Hindlimb muscle (tissue), 1 donor: ENCODE measurements at places on chromosomes 1 and 21.
A peak's percentile ranks its signal among the peaks of the same experiment; 100 is the strongest.

GRCh38 chr1:16111771-16112595, 38.5 kb upstream of the FAM131C start:
- peak; percentile 72 for DNase-seq

- DNase-seq = no peak
Measured at GRCh38 chr1:97145321-97145956, 423.9 kb downstream of the PTBP2 start.

- peak; percentile 72 for DNase-seq
Measured at GRCh38 chr1:30707412-30708360, 15.7 kb downstream of the MATN1 start.

DNA sequence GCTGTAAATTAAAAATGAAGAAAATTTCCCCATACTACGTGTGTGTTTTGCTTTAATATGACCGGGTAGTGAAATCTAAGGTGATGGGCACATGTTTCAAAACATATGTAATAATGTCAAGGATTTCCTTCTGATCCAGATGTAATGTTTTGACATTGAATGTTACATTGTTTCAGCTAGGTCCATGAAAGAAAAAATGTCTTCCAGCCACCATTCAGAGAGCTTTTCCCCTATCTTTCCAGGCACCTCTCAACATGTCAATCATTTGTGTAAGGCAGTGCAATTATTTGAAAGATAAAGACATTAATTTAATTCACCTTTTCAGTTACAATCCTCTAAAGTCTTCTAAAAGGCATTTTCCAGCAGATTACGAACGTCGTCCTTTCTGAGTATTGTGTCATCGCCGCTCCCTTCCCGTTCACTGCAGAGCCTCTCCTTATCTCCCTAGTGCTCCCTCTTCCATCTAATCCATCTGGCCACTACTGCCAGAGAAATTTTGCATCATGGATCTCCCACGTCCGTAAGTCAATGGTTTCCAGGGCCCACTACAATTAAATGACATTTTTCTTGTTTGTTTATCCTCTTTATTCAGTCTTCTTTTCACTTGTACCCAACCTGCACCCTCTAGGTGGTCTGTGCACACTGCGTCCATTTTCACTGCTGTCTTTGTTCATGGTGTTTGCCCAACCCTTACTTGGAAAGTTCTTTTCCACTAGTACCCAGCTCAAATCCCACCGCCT, 1.3 kb upstream of the VAMP3 start:
- no peak for DNase-seq

DNA sequence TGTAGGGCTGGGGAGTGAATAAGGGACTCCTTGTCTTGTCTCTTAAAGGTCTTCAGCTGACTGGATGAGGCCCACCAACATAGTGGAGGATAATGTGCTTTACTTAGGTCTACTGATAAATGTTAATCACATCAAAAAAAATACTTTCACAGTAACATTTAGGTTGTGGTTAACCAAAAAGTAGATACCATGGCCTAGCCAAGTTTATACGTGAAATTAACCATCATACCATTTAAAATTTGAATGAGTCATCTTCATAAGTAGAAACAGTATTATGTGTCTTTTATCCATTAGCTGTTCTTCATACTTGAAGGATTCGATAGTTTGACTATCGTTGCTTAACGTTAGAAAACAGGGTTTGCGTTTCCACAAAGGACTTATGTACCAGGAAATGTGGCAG, 80.9 kb downstream of the MTR start:
- DNase-seq = no peak

DNA sequence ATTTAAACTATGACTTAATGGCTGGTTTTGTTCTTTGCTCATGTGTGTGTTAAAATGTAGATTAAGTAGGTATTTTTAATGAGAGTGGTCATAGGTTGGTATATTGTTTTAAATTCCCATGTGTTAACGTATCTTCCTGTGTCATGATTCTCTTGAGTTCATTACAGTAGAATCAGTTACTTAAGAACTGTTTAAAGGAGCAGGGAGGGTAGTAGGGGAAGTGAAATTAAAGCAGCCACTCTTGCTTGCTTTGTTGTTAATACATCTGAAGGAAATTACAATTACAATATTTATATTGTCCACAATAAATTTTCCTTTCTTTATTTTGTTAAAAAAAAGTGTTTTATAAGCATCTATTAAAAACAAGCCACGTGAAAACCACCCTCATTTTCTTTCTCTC, 119.2 kb upstream of the KIAA1614 start:
- DNase-seq = no peak

DNA sequence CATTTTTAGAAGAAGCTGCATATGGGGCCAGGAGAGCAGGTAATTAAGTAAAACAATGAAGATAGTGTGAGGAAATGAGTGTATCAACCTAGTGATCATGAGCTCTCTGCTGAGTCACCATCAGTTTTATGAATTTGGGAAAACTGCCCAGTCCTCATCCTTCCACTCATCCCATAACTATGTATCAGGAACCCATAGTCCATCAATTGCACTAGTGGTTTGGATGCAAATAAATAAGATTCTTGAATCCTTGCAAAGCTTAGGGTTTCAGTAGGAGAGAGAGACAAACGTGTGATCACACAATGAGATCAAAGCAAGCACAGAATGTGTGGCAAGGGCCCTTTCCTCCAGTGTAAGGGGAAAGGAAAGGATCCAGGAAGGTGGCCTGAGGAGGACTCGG, 145.6 kb downstream of the ZZZ3 start:
- no peak for DNase-seq

GRCh38 chr1:110811529-110811928, 61.4 kb upstream of the CD53 start:
- DNase-seq = no peak

GRCh38 chr1:2953688-2954285, 67.5 kb upstream of the ACTRT2 start:
- no peak for DNase-seq

GRCh38 chr1:217067642-217068041, 344.4 kb upstream of the ESRRG start:
- DNase-seq = no peak

- no peak for DNase-seq
Measured at GRCh38 chr21:19713313-19713712, 1284.9 kb upstream of the NCAM2 start.

DNA sequence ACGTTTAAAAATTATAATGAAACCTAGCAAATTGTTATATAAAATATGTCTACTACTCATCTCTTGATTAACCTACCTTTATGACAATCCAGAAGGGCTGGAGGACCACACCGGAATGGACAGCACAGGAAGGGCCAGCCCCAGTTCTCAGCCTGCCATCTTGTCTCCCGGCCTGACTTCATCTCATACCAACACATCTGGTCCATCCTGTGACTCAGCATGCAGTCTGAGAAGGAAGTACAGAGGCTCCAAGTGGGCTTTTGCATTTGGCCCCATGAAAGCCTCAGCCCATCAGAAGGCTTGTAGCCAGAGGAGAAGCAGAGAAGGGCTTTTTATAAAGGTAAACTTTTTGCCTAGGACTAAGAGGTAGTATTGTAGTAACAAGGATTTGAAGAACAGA, 436.6 kb downstream of the MRPL39 start:
- no peak for DNase-seq

DNA sequence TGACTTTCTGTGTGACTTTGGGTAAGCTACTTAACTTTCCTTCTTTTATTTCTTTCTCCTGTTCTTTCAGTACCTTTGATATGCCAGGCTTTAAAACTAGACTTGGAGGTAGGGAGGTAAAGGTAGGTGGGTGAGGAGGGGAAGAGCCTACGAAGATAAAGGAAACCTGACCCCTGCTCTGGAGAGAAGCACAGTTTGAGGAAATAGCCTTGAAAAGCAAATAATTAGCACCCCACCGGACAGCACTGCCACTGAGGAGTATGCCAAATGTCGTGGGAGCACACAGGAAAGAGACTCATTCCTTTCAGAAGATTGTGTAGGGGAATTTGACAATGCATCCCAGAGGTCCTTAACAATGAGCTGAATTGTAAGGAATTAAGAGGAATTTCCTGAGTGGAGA, 65.2 kb upstream of the SPAG17 start:
- no peak for DNase-seq

- DNase-seq = no peak
Measured at GRCh38 chr1:51342591-51343206, 12.3 kb upstream of the TTC39A start.

GRCh38 chr1:224252479-224252878, 69.4 kb downstream of the DEGS1 start:
- no peak for DNase-seq

DNA sequence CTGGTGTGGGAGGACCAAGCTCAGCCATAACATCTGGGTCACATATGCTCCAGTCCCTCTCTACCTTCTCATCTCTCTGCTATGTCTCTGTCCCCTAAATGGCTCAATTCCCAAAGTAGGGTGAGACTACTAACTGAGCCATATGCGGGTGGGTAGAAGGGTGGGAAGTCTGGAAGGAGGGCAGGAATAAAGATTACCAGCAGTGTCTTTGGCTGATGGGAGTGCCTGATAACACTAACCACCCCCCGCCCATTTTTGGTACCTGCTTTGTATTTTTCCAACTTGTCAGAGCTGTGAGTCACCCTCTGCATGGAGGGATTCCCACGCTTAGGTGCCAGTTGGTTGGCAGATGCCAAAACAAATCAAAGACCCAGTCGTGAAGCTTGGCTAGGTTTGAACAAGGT, 14.9 kb upstream of the SSBP3 start:
- no peak for DNase-seq

- no peak for DNase-seq
Measured at GRCh38 chr21:22885079-22885478, 1886.9 kb downstream of the NCAM2 start.

DNA sequence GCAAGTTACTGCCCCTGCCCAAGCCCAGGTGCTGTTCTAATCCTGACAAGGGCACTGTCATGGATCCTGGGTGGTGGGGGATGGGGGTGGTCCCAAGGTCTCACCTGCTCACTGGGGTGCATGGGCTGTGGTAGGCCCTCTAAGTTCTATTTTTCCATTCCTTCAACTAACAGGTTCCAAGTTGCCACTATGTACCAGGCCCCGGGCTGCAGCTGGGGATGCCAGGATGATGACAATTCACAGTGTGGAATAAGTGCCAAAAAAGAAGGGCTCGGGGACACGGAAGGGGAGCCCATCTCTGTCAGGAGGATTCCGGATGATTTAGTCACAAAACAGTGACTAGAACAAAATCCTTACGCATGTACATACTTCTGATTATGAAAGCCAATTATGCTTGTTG, 76.0 kb downstream of the STUM start:
- DNase-seq = no peak

- DNase-seq = no peak
Measured at GRCh38 chr21:33228455-33228854, 1.3 kb upstream of the IFNAR2 start.

DNA sequence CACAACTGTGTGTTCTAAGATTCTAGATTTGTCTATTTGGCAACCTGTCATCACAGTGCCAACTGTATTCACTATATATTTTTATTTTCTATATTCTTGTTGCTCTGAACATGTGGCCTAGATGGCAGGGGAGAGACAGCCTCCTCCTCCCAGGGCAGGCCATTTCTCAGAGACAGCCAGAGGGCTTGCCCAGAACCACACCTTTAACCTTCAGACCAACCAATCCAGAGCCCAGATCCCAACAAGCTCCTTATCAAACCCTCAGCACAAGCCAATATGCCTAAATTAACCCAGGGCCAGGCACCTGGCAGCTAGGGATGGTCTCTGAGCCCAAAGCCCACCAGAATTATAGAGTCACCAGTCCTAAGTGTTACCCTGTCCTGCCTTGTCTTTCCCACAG, 19.3 kb downstream of the TRIM11 start:
- no peak for DNase-seq

GRCh38 chr1:73901738-73902137, 296.2 kb downstream of the LRRIQ3 start:
- no peak for DNase-seq

DNA sequence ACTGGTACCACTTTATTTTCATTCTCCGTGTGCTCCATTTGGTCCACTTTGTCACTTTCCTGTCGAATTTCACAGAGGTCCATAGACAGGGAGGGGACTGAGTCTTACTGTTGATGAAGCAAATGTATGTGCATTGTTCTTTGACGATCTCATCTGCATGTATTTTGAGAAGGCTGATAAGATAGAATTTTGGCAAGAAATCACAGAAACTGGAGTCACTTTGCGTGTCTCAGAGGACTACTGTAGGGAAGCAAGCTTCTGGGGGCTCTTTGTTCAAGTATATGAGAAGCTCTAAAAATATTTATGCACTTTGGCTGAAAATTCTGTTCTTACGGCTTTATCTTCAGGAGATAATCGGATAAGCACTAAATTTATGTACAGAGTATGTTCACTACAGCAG, 78.1 kb downstream of the PCBP3 start:
- DNase-seq = no peak

DNA sequence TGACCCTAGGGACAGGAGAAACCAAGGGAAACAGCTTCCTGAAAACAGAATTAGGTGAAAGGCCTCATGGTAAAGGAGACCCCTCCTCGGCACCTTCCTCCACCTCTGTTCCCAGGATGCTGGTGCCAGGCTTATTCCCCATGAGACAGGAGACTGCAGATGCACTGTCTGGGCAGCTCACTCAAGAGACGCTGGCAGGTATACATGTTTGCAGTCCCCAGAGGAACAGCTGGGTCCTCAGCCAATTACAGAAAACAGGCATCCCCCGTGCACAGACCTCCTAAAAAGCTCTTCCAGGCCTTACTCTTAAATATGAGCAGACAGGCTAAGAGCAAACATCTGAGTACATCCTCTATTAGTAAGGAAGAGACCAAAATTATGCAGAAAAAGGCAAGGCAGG, 6.5 kb downstream of the CCSAP start:
- DNase-seq = no peak

DNA sequence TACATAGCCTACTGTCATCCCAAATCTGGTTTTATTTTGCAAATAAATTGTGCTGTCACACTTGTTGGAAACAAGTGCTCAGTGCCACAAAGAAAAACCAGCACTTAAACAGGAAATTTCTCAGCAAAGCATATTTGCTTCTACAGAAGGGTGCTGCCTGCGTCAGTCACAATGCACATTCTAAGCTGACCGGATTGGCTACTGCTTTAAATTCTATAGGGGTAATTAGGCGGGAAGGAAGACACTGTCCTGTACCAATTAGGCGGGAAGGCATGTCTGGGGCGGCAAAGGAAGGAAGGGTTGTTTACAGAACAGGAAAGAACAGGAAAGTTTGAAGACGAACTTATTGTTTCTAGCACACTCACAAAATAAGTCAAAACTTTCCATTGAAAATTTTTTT, 2.8 kb downstream of the IFI16 start:
- peak; percentile 26 for DNase-seq

- DNase-seq = no peak
Measured at GRCh38 chr1:7218210-7218832, 433.1 kb downstream of the CAMTA1 start.

GRCh38 chr21:34743831-34744230, 75.0 kb downstream of the CLIC6 start:
- DNase-seq = peak; percentile 12
